ENCODE measurements at places on chromosomes 12 and 14. TPM values are rescaled to one million over a fixed set of nuclear protein-coding genes. Genes with fewer than 3 reads are reported as not detected.

SLC41A2 gene
- total RNA-seq: 2.4 TPM

MMP19 gene
- 1.0 TPM for total RNA-seq

ETFBKMT gene
- 1.0 TPM for total RNA-seq

PTCSC3 gene
- not detected for total RNA-seq

AMN gene
- total RNA-seq: not detected

KLRC2 gene
- total RNA-seq: not detected

GLT1D1 gene
- total RNA-seq: 0.10 TPM

KCNA1 gene
- total RNA-seq: not detected

TAS2R14 gene
- 1.4 TPM for total RNA-seq

IFNG gene
- not detected for total RNA-seq

STYK1 gene
- total RNA-seq: not detected

KRT73 gene
- total RNA-seq: not detected

FOXG1 gene
- total RNA-seq: 0.81 TPM

ATXN2 gene
- total RNA-seq: 25.2 TPM

SLC8A3 gene
- 17.2 TPM for total RNA-seq

CLEC14A gene
- total RNA-seq: 21.9 TPM

JDP2 gene
- 2.9 TPM for total RNA-seq

NPC2 gene
- total RNA-seq: 99.2 TPM

SLC10A1 gene
- not detected for total RNA-seq

NFE2 gene
- not detected for total RNA-seq

GUCY2C gene
- not detected for total RNA-seq

LRFN5 gene
- 11.1 TPM for total RNA-seq

LRIG3 gene
- total RNA-seq: 129 TPM

SMOC1 gene
- 12.8 TPM for total RNA-seq

SRRM4 gene
- not detected for total RNA-seq

TRIM9 gene
- total RNA-seq: 0.91 TPM

WNT5B gene
- total RNA-seq: 51.8 TPM

CLEC4A gene
- 0.36 TPM for total RNA-seq

TAS2R20 gene
- total RNA-seq: 0.86 TPM

RAD51AP1 gene
- total RNA-seq: 63.1 TPM

OR9K2 gene
- not detected for total RNA-seq

TEX22 gene
- total RNA-seq: 0.06 TPM

ZDHHC22 gene
- total RNA-seq: 13.4 TPM

FOXM1 gene
- 107 TPM for total RNA-seq

CLEC2A gene
- total RNA-seq: not detected

RBM19 gene
- total RNA-seq: 20.8 TPM

RAD9B gene
- total RNA-seq: 1.1 TPM

INHBE gene
- 17.0 TPM for total RNA-seq

GNS gene
- 56.2 TPM for total RNA-seq

TBK1 gene
- 31.5 TPM for total RNA-seq

AKAP6 gene
- total RNA-seq: 11.4 TPM

TRMT61A gene
- total RNA-seq: 18.7 TPM

SRSF9 gene
- 136 TPM for total RNA-seq

TBX5 gene
- not detected for total RNA-seq

CDKN3 gene
- 33.4 TPM for total RNA-seq

TRAF3 gene
- total RNA-seq: 14.6 TPM

GON7 gene
- 26.9 TPM for total RNA-seq

SMCO2 gene
- not detected for total RNA-seq

PLEKHH1 gene
- total RNA-seq: 0.30 TPM

ALG10B gene
- 17.9 TPM for total RNA-seq

EIF2B2 gene
- 64.7 TPM for total RNA-seq

RASAL1 gene
- total RNA-seq: not detected

STAC3 gene
- total RNA-seq: 1,199 TPM

KRT75 gene
- total RNA-seq: not detected

VIPAS39 gene
- total RNA-seq: 18.5 TPM

KITLG gene
- total RNA-seq: 14.5 TPM

SAMD15 gene
- total RNA-seq: 1.0 TPM

FAM90A1 gene
- not detected for total RNA-seq

BATF gene
- total RNA-seq: not detected

LRRIQ1 gene
- 0.34 TPM for total RNA-seq
